ENCODE measurements at places on chromosomes 1 and 21.

DNA sequence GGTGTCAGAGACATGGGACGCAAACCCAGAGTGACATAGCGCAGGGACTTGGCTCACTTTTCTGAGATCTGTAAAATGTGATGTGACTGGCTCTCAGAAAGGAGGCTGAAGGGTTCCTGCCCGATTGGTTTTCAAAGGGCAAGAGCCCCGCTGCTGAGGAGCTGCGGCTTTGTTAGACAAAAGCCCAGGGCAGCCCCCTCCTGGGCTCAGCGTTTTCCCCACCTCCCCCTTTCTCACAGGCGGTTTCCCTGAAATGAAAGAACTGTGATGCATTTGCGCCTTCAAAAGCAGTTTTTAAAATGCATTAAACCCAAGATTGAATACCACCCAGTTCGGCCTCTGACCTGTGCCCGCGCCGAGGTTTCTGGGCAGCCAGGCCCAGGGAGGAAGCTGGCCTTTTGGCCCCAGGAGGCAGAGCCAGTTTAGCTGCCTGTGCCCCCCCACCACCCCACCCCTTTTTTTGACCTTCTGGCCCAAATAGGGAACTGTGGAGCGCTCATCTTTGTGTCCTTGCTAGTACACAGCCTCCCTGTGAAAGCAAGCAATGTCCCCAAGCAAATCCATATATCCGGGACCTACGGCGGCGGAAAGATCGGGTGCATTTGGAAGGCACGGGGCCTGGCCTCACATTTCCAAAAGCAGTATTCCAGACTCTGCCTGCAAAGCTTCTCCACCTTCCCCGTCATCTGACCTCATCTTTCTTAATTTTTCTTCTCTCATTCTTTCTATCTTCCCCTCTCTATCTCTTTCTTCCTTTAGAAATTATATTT, 28.6 kb downstream of the CD247 start:
- peak; percentile 49 for DNase-seq

- no peak for DNase-seq
Observed at GRCh38 chr1:10626791-10627410, 152.2 kb downstream of the PEX14 start.

DNA sequence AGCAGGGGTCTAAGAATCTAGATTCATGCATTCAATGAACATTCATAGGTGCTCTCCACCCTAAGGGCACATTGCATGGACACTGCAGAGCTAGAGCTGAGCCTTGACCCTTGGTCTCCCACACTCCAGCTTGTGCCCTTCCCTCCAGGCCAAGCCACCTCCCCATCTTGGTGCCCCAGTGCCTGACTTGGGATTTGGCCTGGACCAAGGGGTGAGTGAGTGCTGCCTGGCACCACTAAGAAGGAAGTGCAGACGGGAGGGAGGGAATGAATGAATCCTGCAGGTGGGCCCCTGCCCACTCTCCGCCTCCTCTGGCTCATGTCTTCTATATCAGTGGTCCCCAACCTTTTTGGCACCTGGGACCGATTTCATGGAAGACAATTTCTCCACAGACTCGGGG, 146.7 kb downstream of the TRABD2B start:
- no peak for DNase-seq

DNA sequence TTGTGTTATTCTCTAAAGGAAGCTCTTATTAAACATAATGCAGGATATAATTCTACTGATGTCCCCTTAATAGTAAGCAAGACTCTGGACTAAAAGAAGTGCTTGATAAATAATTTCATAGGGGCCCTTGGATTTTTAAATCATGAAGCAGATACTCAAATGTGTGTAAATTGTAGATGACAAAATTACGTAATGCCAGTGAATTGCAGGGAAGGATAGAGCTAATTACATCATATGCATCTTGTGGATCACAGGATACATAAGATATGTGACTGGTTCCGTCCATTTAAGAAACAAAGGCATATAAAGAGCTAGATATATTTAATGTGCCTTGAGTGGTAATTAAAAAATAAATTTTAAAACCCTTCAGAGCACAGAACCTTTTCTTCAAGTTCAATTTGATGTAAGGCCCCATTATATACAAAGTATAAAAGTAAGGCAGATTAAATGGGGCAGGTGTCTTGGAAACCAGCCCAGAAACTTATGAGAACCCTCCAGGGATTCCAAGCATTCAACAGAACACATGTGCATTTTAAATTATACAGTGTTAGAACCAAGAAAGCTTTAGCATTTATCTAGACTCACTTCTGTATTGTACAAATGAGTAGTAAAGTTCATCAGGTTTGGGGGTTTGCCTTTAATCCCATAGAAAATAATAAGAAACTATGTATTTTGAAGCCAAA, 190.4 kb downstream of the NCAM2 start:
- DNase-seq, result no peak

DNA sequence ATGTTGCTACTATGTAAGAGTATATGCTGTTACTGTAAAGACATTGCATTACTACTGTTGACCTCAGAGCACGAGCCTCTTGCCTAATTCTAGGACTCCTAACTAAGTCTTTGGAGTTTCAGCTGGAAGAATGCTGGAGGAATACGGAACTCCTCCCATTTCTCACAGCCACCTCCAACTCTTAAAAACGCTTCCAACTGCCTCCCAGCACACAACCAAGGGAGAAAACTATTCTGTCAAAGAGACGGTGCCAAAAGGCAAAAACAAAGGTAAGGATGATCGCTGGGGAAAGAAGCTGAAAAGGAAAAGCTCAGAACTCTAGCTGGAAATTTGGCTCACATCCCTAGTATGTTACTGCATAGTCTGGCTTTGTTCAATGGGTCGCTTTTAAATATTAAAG, at the start of gene FMO2:
Gene FMO2, plus strand, starts transcription at position 210 of the 400 bp plus-strand sequence. CDS start 414 bp downstream, outside the sequence.
- DNase-seq, result no peak

GRCh38 chr1:83762039-83762365, 236.9 kb downstream of the TTLL7 start:
- no peak for DNase-seq

- no peak for DNase-seq
Observed at GRCh38 chr1:89971600-89971999, 23.3 kb upstream of the ZNF326 start.

GRCh38 chr1:169809370-169810095, 14.8 kb upstream of the METTL18 start:
- peak; percentile 39 for DNase-seq

DNA sequence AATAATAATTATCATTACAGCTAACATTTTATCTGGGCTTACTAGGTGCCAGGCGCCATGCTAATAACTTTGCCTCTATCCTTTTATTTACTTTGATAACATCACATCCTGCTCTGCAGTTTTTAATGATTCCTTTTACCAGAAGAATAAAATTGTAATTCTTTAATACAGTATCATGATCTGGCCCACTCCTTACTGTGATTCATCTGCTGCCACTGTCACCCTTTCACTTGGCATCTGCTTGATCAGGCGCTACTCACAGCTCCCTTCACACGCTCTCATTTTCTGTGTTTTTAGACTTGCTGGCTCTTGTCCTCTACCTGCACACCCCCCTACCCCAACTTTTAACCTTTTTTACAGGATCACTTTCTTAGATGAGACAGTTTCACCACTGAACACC, 167.5 kb downstream of the NTMT2 start:
- no peak for DNase-seq

- DNase-seq, result no peak
Observed at GRCh38 chr21:35070436-35070835, 21.3 kb upstream of the RUNX1 start.

GRCh38 chr1:10960411-10961299, 51.8 kb upstream of the TARDBP start:
- DNase-seq, result peak; percentile 83

DNA sequence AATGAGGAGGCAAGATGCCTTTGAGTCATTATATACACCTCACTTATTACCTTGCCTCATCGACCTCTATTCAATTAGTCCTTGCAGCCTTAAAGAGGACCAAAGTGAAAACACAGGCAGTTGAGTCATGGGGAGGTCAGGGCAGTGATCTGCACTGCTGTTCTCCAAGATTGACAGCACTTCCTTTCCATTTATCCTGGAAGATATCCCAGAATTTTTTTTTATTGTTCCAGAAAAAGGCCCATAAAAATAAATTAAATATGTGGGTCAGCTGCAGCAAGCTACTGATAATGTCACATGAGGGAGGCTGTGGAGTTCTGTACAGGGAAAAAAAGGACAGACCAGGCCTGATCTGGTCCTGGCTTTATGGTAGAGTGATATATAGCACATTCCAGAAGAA, 33.2 kb upstream of the CDC42BPA start:
- no peak for DNase-seq

DNA sequence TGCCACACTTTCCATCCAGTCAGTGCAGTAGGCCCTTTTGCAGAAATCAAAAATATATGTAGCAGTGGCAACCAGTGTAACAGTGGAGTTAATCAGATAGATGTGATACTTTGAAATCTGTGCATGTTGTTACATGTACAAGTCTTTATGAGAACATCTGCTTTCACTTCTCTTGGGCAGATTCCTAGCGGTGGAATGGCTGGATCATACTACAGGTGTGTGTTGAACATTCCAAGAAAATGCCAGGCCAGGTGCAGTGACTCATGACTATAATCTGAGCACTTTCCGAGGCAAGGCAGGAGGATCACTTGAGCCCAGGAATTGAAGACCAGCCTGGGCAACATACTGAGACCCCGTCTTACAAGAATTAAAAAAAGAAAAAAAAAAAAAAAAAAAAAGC, 55.3 kb downstream of the GNB1 start:
- DNase-seq, result no peak

GRCh38 chr1:166977951-166978350, 2.6 kb upstream of the ILDR2 start:
- no peak for DNase-seq

- DNase-seq, result no peak
Observed at GRCh38 chr1:206812471-206812870, 40.2 kb upstream of the IL10 start.

GRCh38 chr1:231068762-231069161, 28.7 kb upstream of the FAM89A start:
- DNase-seq, result no peak

- peak; percentile 49 for DNase-seq
Observed at GRCh38 chr21:46425571-46425970, 33.1 kb upstream of the DIP2A start.

DNA sequence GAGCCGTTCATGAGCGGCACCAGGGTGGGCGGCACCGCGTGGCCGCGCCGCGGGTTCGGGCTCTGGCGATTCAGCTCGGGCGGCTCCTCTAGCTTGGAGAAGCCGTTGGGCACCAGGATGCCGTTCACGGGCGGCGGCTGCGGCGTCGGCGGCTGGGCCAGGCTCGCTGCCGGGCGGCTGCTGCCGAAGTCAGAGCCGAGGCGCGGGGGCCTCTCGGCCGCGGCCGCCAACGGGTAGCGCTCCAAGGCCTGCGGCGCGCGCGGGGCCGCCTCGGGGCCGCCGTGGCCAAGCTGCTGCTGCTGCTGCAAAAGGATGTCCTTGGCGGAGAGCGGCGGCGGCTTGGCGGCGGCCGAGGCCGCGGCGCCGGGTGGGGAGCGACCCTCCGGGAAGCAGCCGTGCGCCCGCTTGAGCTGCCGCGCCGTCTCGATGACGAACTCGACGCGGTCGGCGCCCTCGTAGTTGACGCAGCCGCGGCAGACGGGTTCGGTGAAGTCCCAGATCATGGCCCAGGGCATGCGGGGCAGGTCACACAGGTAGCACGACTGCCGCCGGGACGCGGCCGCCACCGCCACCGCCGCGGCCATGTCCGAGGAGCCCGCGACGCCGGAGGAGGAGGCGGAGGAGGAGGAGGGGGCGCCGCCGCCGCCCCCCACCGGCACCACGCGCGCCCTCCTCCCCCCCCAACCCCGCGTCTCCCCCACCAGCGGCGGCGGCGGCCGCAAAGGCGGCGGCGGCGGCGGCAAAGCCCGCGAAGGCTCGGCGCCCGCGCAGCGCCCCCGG, 877 bp downstream of the IRF2BP2 start:
- DNase-seq, result peak; percentile 68

DNA sequence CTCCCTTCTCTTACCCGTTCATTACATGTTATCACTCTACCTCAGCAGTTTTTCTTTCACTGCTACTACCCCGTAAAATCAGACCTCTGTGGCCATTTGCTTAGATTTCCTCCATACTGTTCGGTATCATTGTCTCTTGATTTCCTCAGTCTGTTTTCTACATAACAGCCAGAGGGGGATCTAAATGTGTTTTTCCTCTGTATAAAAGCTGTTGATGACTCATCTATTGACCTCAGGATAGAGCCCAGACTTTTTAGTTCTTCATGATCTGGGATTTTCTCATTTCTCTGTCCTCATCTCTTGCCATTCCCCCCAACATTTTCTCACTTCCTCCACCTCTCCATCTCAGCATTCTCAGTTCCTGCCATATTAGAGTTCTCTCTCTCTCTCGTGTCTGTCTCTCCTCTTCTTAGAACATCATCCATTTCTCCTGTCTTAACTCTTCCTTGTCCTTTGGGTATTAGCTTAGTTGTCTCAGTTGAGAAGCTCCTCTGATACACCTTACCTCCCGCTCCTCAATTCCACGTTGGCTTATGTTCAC, 10.5 kb downstream of the OTUD3 start:
- DNase-seq, result no peak
